Right forelimb (tissue), 1 donor: ENCODE measurements at places on chromosomes 6 and 20.

DNA sequence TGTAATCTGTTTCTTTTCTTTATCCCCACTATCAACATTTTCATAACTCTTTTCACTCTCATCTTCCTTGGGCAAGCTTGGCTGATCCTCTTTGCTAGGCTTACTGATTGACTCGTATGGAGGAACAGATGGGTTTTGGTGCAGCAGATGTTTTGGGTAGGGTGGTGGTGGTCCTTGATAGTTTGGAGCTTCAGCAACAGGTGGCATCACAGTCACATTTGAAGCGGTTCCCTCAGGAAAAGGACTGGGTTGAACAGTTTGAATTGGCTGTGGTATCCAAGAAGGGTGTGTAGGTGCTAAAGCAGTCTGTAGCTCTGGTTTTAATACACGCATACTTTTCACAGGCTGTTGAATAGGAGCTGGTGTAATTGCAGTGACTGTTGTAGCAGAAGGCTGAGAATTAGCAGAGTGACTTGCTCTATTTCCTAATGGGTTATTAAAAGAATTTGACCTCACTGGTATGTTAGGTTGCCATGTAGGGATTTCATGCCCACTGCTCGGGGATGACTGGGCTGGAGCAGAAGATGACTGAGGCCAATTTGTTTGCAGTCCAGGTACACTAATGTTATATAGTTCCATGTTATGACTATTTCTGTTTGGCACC, 34.5 kb downstream of the LATS1 start:
- DNase-seq = no peak

- peak; percentile 52 for DNase-seq
Observed at GRCh38 chr20:36745234-36745926, 510 bp downstream of the NDRG3 start.

DNA sequence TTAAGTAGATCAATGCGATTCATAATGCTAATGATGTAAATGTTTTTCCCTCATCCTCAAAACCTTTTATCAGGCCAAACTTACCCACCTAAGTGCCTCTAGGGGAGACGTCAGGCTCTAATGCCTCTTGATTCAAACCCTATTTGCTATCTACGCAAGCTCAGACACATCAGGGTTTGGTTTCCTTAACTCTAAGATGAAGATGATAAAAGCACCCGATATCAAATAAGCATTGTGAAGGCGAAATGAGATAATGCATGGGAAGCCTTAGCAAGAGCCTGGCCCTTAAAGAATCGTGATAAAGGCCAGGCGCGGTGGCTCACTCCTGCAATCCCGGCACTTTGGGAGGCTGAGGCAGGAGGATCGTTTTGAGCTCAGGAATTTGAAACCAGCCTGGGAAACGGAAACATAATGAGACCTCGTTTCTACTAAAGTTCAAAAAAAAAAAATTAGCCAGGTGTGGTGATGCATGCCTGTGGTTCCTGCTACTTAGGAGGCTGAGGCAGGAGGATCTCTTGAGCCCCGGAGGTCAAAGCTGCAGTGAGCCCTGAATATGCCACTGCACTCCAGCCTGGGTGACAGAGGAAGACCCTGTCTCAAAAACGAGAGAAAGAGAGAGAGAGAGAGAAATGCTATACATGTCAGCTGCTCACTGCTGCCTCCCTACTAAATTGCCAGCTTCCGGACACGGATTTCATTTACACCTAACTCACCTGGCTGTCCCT, 13.5 kb downstream of the CNKSR3 start:
- DNase-seq = no peak

DNA sequence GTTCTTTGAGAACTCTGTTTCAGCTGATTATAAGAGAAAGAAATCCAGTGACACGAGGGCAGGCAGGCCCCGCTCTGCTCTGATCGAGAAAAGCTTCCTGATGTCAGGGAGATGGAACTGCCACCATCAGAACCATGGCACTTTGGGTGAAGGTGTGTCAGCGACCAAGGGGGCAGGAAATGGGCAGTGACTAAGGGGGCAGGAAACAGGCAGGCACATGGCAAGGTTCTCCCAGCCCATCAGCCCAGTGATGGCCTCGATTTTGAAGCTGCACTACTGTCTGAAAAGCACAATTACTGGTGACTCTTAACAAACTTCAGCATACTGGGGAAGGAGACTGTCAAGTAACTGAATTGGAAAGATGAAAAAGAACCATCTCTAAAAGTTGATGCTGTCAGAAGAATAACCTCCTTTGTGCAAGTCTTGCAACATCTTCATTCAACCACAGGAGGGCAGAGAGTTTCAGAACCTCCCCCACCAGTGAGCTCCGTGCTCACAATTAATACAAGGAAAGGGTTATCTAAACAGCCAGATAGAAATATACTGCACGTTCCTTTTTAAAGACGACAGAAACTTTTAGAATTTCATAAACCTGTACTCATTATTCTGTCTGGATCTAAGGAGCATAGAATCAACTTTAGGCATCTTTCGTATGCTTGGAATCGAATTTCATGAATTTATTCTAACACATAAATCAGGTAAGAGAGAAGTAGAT, 39.1 kb downstream of the TMX4 start:
- no peak for DNase-seq

- no peak for DNase-seq
Observed at GRCh38 chr6:1856381-1856780, 246.7 kb downstream of the FOXC1 start.

DNA sequence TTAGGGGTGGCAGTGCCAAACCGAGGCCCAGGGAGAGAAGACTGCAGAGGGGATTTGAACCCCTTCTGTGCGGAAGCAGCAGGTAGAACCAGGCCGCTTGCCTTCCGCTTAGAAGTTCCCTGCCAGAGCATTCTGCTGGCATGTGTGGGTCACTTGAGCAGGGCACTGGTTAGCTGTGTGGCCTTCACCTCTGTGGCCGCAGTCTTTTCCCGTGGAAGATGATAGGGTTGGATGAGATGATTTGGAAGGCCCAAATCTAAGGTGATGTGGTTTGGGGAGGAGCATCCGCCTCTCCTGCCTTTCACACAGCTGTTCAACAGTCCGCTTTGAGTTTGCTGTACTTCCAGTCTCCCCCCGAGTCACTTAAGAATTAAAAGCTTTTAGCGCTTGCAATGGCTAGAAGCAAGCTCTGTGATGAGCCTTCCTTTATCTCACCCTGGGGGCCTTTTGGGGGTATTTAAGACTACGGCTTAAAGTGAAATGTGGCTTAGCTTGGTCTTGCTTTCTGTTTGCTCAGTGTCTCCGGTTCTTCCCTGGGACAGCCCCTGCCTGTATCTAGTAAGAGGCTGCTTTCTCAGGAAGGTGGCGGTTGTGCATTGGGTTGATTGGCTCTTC, 743 bp downstream of the CMTR1 start:
- DNase-seq = no peak
